ENCODE measurements at places on chromosomes 11 and 22. TPM values are rescaled to one million over a fixed set of nuclear protein-coding genes. Genes with fewer than 3 reads are reported as not detected.

GRCh38 chr22:38881997-38882879 lies 10.2 kb upstream of the CBX6 start:
- peaks cover 19% of the 10 kb centered on the region for H3K4me1 ChIP-seq
- H3K36me3 ChIP-seq = no peaks in the 10 kb centered on the region
- H3K4me3 ChIP-seq = no peak overlapping the region
- DNase-seq = no peak
- H3K27ac ChIP-seq = peak overlapping the region; percentile 46
- H3K27me3 ChIP-seq = peaks cover 1% of the 10 kb centered on the region

GRCh38 chr11:17985517-17985916 lies 27.3 kb downstream of the SERGEF start:
- no peak overlapping the region for H3K27ac ChIP-seq
- H3K4me1 ChIP-seq = no peaks in the 10 kb centered on the region
- H3K27me3 ChIP-seq = no peaks in the 10 kb centered on the region

- H3K27me3 ChIP-seq = peaks cover 5% of the 10 kb centered on the region
- no peaks in the 10 kb centered on the region for H3K4me1 ChIP-seq
- H3K36me3 ChIP-seq = no peaks in the 10 kb centered on the region
These were observed 1.9 kb upstream of the OR9Q2 start for GRCh38 chr11:58186938-58187337.

GRCh38 chr11:26326793-26327400 lies 5.0 kb upstream of the ANO3 start:
- H3K36me3 ChIP-seq = no peaks in the 10 kb centered on the region
- no peak overlapping the region for H3K27ac ChIP-seq
- H3K4me1 ChIP-seq = no peaks in the 10 kb centered on the region
- DNase-seq = no peak

DNA sequence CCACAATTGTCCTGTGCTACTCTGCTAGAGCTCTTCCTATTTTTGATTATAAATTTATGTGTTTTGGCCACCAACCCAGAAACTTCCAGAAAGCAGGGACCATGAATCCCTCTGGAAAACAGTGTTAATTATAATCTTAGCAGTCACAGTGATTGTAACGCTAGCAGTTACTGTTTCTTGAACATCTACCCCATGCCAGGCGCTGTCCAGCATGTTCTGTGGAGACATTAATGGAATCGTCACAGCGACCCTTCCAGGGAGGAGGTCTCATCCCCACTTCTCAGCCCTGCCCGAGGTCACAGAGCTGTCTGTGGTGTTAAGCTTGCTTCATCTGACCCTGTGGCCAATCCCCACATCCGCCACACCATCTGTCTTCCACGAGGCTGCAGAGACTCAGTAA lies 13.9 kb upstream of the PNPLA5 start:
- no peak overlapping the region for H3K4me3 ChIP-seq
- no peaks in the 10 kb centered on the region for H3K36me3 ChIP-seq
- H3K4me1 ChIP-seq = no peaks in the 10 kb centered on the region
- H3K27me3 ChIP-seq = no peaks in the 10 kb centered on the region
- DNase-seq = no peak
- H3K27ac ChIP-seq = no peak overlapping the region

The OR51B4 gene
- total RNA-seq = not detected

DNA sequence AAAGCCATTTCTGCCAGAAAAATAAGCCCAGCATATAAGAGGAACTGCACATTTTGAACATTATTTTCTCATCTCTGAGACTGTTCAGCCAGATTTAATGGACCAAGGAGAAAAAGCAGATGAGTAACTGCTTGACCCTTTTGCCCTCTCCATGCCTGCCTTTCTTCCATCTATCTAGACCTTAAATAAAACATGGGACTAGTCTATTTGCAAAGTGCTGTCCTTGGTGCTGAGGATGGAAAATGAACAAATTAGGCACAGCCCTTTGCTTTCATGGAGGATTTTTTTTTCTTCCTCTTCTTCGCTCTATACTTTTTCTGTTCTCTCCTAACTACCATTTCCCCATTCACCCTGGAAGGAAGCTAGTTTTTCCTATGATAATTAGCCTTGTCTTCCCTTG lies 361.3 kb downstream of the GRM5 start:
- H3K36me3 ChIP-seq = no peaks in the 10 kb centered on the region
- H3K27ac ChIP-seq = no peak overlapping the region
- no peaks in the 10 kb centered on the region for H3K4me1 ChIP-seq

The DCDC1 gene
- not detected for total RNA-seq

DNA sequence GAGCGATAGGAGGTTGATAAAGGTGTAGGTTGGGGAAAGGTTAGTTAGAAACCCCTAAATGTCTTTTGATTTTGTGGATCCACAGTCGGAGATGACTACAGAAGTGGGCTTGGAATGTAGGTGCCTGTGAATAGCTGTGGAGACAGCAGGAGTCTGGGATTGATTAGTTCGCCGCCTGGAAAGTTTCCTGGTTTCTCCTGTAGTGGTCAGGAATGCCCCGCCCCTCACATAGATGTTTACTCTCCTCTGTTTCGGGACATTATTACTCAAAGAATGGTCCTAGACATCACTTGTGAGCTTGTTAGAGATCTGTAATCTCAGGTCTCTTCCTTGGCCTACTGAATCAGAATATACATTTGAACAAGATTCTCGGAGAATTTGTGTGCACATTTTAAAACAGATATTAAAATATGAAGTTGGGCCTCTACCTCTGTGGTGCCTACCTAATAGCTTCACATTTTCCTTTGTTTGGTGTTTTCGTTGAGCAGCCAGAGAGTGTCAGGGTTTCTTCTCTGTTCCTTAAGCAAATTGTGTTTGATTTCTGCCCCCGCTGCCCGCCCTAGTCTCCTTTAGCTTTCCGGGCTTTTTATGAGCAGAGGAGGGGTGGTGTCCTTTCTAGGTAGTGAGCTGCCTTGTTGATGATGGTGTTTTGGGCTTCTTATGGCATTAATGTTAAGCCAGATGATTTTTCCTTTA lies 89.4 kb downstream of the PPP6R3 start:
- H3K27ac ChIP-seq = peak overlapping the region; percentile 54
- no peak for DNase-seq
- peaks cover 44% of the 10 kb centered on the region for H3K4me1 ChIP-seq

GRCh38 chr22:22884888-22885840 lies 2.5 kb upstream of the IGLL5 start:
- peaks cover 27% of the 10 kb centered on the region for H3K27me3 ChIP-seq
- H3K4me1 ChIP-seq = peaks cover 14% of the 10 kb centered on the region
- no peak overlapping the region for H3K4me3 ChIP-seq
- DNase-seq = peak; percentile 48

The LRRC4C gene
- not detected for total RNA-seq

The GCAT gene
- total RNA-seq = 10.4 TPM

All from activated CD4-positive, alpha-beta T cell treated with anti-CD3 and anti-CD28 coated beads, Interleukin-2, amount 10 ng/mL, durations not matched to agents 7 days and 5 days (primary cell).